ENCODE measurements at places on chromosomes 3 and 15.

DNA sequence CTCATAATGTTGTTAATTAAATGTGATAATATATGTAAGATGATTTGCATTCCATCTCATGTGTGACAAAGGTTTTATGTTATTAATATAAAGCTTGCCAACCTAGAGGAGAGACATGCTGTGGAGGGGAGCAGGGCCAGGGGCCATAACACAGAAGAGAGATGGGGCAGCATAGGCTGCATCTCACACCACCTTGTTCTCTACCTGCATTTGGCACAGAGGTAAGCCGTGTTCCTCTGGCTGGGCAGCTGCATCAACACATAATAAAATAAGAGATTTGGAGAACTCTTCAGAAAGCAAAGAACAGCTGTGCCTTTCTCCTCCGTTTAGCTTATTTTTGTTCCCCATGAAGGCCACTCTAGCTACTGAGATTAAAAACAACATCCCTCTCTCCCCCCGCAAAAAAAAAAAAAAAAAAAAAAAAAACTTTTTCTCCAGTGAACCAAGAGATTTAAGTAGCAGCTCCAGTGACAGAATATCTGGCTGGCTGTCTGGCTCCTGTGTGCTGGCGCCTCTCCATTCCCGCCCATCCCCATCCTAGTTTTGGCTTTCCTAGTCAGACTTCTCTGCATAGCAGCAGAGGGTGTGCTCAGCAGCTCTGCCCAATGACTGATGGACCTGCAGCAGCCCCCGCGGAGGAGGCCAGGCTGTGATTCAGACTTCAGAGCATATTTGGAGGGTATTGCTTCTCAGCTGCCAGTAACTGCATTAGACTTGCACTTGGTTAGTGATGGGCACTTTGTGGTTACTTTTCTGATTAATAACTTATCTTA, 52.2 kb upstream of the STXBP5L start:
- DNase-seq, result no peak

DNA sequence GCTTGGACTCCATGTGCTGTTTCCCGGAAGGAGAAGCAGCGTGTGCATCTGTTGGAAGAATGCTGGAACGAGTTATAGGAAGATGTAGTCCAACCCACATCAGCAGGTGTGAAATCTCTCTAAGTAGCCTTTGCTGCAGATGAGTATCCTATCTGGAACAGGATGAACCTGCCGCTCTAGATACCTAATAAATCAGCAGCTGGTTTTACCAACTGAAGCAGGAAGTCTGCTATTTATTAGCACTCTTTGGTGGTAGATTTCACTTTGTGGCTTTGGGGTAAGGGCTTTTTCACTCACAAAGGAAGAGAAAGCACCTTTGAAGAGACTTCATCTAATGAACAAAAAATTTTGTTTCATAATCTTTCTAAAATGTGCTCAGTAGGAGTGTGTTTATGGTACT, 66.4 kb downstream of the DCUN1D1 start:
- no peak for DNase-seq

DNA sequence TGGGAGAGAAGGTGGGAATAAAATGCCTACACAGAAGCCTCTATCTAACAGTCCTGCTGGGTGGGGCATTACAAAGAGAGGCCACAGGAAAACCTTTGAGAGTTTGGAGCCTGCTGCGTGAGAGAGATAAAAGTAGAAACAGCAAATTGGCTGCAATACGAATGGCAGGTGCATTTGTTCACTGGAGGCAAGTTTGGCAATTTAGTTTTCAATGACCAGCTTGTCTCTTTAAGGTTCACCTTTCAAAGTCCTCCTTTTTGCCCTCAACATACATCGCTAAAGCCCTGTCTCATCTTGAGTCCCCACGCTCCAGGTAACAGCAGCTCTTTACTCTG, 405.7 kb downstream of the LSAMP start:
- DNase-seq, result no peak

GRCh38 chr15:42392309-42393024, 33.2 kb downstream of the CAPN3 start:
- DNase-seq, result no peak

- no peak for DNase-seq
These were observed 6.5 kb upstream of the GSK3B start for GRCh38 chr3:120100711-120101110.

- peak; percentile 43 for DNase-seq
These were observed 5.6 kb downstream of the HES1 start for GRCh38 chr3:194141415-194142155.

- no peak for DNase-seq
These were observed 219.8 kb downstream of the ROBO2 start for GRCh38 chr3:77259694-77260093.

DNA sequence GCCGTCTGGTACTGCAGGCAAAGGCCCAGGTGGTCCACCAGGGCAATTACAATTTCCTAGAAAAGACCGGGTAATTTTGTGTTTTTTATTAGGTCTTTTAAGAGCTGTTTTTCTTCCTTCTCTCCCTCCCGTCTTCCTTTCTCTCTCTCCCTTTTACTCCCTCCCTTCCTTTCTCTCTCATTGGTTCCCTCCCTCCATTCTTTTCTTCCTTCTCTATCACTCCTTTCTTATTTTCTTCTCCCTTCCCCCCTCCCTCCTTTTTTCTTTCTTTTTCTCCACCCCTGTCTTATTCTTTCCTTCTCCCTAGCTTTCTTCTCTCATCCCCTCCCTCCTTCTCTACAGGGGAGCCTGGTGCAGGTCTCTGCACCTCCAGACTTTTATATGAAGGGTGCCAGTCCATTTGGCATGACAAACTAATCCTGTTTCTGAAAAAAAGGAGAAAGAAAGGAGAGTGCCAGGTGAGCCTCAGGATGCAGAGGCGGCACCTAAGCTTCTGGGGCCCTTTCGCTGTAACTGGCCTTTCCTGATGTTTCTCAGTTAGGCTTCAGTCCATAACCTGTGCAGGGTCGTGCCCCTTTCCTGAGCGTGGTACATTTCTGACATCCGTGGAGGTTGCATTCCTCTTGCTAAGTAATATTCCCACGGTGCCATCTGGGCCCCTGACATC, 9.1 kb upstream of the ONECUT1 start:
- no peak for DNase-seq

DNA sequence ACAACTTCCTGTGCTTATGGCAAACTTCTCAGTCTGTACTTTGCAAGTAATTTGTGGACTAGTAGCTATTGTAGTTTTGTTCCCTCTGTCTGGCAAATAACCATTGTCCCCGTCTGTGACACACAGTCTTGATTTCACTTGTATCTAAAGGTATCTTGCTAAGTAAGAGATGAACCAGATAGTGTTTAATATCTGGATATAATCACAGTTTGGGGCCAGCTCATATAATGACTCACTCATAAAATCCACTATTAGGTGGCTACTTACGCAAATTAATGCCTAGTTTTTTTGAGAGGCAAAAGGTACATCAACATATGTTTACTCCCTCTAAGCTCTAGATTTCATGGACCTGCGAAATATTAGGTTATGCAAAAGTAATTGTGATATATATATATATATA, 30.4 kb downstream of the VGLL3 start:
- DNase-seq, result no peak

DNA sequence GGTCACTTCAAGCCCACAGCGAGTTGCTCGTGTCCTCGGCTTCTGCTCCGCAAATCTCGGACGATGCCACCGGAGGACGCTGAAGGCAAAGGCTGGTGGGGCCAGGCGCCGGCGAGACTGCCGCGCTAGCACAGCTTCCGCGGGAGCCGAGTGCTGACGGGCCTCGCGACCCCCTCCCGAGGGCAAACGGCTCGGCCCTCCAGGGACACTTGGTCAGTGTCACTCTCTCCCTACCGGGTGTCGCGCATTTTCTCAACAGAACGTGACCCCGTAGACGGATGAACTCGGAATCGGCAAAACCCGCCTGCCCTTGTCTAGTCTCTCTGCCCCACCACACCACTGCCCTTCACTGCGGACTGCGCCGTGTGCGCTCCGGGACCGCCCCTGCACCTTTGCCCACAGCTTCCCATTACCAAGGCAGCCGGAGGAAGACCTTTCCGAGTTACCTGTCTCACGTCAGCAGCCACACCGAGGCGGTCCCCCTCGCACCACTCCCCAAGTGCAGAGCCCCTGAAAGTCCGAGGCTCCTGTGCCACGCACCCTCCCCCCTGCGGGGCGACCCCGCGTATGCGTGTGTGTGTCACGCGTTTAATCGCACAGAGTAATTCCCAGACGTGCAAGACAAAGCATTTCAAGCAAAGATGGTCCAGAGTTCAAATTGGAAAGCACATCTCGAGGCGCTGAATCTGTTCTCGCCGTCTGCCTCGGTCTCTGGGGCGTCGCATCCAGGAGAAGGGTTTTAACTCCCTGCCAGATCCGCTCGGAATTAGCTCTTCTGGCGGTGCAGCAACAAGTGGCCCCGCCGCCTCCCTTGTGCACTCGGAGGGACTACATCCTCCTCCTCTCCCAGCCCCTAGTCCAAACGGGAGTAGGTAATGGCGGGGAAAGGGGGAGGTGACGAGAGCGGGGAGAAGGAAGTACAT, 245.0 kb upstream of the TOPAZ1 start:
- DNase-seq, result no peak

GRCh38 chr3:16378920-16379319, 113.9 kb downstream of the OXNAD1 start:
- no peak for DNase-seq

GRCh38 chr15:71939981-71940588, 129.7 kb downstream of the NR2E3 start:
- DNase-seq, result no peak

DNA sequence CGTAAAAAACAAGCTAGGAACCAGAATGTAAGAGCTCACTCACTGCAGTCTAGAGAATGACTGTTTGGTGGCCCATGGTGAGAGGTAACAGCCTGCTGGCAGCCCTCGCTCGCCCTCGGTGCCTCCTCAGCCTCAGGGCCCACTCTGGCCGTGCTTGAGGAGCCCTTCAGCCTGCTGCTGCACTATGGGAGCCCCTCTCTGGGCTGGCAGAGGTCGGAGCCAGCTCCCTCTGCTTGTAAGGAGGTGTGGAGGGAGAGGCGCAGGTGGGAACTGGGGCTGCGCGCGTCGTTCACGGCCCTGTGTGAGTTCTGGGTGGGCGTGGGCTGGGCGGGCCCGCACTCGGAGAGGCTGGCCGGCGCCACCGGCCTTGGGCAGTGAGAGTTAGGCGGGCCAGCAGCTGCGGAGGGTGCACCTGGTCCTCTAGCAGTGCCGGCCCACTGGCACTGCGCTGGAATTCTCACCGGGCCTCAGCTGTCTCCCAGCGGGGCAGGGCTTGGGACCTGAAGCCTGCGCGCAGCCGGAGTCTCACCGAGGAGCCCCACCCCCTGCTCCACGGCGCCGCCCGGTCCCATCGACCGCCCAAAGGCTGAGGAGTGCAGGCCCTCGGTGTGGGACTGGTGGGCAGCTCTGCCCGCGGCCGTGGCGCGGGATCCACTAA, 420.6 kb downstream of the RBMS3 start:
- DNase-seq, result no peak

DNA sequence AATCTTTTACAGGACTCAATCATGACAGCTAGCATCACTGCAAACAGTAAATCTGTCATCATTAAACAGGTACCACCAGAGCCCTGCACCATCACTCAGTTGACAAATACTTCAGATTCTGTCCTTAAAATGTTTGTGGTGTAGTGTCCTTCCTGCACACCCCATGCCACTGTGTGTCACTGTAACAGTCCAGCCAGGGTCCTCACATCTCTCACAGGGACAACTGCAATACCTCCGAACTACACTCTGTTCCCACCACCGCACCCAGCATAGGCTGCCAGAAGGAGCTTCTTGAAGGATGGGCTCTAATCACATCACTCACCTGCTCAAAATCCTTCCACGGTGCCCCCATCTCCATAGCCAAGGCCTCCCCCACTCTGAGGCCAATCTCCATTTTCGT, 90.2 kb upstream of the FGF12 start:
- no peak for DNase-seq

DNA sequence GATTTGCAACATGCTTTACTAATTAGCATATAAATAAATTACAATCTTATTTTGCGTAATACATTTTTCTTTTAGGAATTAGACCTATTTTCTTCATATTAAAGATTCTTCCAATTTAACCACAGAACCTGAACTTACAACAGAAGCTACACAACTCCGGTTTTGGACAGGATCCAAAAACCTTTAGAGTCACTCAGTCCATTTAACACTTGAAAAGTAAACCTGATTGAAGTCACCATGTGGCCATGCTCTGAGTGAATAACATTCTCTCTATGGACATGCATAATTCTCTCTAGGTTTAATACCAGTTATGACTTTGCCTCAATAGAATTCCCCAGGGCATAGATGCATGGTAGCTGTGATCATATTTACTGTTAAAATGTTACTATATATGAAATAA, 751.0 kb downstream of the VGLL3 start:
- DNase-seq, result no peak

All from activated T-cell treated with anti-CD3 and anti-CD28 coated beads for 1 hour (primary cell).